Kidney (tissue), 22 donors: ENCODE measurements at places on chromosomes 5 and 9.

DNA sequence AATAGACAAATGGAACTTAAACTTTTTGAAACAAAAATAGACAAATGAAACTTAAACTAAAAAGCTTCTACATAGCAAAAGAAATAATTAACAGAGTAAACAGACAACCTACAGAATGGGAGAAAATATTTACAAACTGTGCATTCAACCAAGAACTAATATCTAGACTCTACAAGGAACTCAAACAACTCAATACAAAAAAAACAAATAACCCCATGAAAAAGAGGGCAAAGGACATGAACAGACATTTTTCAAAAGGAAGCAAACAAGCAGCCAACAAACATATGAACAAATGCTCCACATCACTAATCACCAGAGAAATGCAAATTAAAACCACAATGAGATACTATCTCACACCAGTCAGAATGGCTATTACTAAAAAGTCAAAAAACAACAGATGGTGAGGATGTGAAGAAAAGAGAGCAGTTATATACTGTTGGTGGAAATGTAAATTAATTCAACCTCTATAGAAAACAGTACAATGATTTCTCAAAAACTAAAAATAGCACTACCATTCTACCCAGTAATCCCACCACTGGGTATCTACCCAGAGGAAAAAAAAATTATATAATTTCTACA is 170.8 kb upstream of the RGMB start:
- no peak for DNase-seq

GRCh38 chr5:7464182-7464581 is 68.2 kb downstream of the ADCY2 start:
- no peak for DNase-seq

DNA sequence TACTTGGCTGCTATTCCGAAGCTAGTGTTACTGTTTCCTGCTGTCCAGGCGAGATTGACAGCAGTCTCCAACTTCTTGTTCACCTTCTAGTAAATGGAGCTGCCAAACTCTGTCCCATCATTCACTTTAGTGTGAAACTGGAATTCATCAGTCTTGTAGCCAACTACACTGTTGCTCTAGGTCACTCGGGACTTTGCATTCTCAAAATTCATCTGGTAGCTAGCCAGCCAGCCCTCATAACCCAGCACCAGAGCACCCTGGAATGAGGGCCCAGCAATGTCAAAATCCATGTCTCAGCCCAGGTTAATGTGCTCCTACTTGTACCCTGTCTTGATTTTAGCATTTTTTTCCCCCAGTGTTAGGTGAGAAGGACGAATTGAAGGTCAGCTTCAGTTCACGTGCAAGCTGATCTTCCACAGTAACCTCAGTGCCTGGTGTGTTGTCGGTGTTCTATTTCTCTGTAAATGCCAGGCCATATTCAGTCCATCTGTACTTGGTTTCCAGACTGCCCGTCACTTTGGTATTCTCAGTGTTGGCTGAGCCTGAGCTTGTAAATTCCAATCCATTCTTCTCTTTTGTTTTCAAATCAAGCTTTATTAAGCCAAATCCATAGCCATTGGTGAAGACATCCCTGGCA is 28.9 kb downstream of the ZNF169 start:
- peak; percentile 30 for DNase-seq

DNA sequence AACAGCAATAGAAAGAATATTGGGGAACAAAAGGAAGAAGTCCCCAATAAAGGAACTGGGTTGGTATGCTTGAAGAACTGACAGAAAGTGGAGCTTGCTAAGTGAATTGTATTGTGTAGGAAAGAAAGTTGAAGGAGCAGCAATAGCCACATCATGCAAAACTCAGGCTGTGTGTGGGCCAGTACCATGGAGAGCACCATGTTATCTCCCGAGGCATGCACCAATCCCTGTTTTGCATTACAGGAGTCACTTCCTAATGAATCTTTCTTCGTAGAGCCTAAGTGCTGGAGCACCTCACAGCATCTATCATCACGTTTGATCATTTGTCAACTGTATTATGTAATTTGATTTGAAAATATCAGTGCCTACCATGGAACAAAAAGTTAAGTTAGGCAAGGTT is 137.7 kb upstream of the NMUR2 start:
- peak; percentile 62 for DNase-seq

- no peak for DNase-seq
Observed at GRCh38 chr5:116746668-116747067, 172.0 kb upstream of the SEMA6A start.

GRCh38 chr9:3277200-3277599 is 248.6 kb downstream of the RFX3 start:
- DNase-seq = no peak

GRCh38 chr9:83032065-83032625 is 30.8 kb downstream of the RASEF start:
- DNase-seq = no peak

- DNase-seq = no peak
Observed at GRCh38 chr5:172091956-172092732, 85.7 kb upstream of the FBXW11 start.

- DNase-seq = no peak
Observed at GRCh38 chr9:23587433-23587832, 238.6 kb downstream of the ELAVL2 start.

DNA sequence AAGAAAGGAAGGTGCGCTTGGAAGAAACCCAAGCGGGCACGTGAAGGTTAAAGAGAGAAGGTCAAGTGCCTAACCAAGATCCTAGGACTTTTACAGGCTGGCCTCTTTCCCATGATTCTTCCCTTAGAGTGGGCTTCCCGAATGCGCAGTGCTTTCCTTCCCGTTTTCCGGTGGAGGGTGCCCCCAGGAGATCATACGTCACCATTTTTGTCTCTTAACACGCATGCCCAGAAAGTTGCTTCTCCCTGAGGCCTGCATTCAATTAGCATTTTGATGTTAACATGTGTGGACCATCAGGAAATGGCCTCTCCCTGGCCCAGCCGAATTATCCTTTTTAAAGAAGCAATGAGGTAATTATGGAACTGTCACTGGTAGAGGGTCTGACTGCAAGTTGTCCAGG is 1.9 kb upstream of the RUSC2 start:
- DNase-seq = no peak

GRCh38 chr9:70561786-70562395 is 147.4 kb upstream of the KLF9 start:
- DNase-seq = no peak

GRCh38 chr9:23306731-23307130 is 519.3 kb downstream of the ELAVL2 start:
- DNase-seq = no peak

DNA sequence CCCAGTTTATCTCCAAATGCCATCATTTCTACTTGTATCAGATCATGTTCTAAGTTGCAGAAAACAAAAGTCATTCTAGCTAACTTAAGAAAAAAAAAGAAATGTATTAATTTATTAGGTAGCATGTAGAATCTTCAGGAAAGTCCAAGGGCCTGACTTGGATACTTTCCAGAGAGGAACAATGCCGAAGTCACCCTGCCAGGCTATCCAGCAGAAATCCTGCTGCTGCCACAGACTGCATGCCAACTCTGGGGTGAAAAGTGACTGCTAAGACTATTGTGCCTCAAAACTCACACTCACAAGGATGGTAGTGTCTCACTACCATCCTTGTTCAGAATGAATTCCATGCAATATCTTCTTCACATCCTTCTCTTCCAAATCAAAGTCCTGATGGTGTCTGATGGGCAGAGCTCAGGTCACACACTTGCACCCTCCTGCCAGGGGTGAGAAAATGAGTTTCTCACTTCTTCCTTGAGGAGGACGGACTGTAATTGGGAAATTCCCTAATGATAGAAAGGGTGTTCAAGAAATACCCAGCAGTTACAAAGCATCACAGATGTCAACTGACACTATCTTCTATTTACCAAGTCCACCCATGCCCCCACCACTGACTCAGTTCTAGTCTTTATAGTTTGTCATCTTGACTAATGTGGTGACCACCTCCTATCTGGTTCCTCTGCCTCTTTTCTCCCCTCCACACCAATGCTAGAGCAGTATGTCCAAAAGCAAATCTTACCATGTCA is 279.4 kb downstream of the CWC27 start:
- DNase-seq = no peak

- no peak for DNase-seq
Observed at GRCh38 chr5:14560091-14560595, 21.4 kb upstream of the OTULINL start.

- DNase-seq = no peak
Observed at GRCh38 chr5:59757442-59757841, 136.1 kb downstream of the PDE4D start.
